ENCODE measurements at places on chromosomes 5 and 9.

DNA sequence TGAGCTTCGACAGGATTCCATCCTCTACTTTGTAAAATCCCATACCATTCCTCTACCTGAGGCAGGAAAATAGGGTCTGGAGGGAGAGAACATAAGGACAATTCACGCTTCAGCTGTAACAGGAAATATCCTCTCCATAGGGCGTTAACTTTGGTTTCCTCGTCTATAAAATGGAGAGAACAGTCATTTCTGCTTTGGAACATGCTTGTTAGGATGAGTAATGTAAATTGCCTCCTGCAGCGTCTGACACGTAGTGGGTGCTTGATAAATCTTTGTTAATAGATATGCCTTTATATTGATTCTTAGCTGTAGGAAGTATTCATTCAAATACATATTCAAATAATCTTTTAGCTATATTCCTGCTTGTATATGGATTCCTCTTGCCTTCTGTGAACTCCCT lies 711 bp upstream of the SUB1 start:
- DNase-seq = no peak

- DNase-seq = no peak
Measured at GRCh38 chr5:43401827-43402226, 10.4 kb downstream of the CCL28 start.

- DNase-seq = peak; percentile 79
Measured at GRCh38 chr9:7811677-7812076, 12.1 kb upstream of the DMAC1 start.

DNA sequence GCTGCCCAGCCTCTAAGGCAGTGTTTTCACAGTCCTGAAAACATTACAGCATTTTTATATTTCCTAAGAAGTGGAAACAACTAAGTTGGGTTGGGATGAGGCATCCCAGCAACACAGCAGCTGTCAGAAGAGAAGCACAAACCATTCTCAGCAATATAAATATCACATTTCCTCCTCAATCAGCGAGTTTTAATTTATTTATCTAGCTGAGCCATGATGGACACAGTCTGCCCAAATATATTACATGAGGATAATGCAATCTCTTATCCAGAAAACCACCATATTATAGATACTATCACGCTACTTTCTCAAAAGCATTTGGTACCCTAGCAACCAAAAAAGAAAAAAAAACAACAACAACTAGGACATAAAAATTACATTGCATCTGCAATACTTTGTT lies 158.5 kb downstream of the FSTL4 start:
- DNase-seq = no peak

DNA sequence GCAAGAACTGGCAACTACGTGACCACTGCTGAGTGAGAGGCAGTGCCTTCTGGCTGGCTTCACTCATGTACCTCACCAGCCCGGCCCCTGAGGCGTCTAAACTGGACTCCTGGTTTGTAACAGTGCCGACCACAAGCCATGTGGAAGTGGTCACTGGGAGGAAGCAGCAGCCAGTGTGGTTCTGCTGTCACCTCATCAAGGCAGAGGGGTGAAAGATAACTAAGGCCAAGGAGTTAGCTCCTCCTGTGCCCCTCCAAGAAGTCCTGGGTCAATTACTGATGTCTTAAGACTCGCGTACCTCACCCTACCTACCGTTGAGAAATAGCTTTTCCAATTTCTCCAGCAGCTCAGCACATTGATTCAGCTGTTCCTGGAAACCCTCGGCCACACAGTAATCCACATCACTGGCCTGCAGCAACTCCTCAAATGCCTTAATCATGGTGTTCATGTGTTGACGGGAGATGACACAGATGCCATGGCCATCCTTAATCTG lies 142.9 kb downstream of the CDK5RAP2 start:
- DNase-seq = no peak

- DNase-seq = no peak
Measured at GRCh38 chr9:9820436-9820835, 792.4 kb downstream of the PTPRD start.

DNA sequence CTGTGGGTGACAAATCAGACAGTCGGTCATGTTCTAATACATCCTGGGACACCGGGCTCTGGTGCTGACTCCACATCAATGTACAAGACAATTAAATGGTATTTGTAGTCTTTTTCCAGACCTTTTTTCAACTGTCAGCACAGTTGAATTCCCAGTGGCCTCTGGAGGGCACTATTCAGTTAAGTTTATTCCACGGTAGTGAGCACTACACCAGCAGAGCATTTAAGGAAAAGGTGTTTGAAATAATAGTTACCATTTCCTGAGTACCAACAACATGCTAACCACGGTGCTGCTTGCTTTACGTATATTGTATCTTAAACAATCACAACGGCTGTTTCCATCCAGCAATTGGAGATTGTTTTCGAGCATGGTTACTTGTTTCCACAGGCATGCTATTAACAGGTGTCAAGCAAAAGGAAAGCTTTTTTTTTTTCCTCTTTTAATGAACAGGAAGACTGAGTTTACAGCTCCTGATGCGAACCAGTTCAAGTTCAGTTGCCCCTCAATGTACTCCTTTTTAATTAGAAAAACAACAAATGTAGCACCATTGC lies 186.7 kb downstream of the PDZD2 start:
- DNase-seq = peak; percentile 15

- no peak for DNase-seq
Measured at GRCh38 chr9:129629251-129629820, 3.4 kb downstream of the NTMT1 start.

- no peak for DNase-seq
Measured at GRCh38 chr5:43014522-43014921, 25.6 kb downstream of the ANXA2R start.

GRCh38 chr5:98543490-98543889 lies 230.0 kb upstream of the RGMB start:
- DNase-seq = no peak

GRCh38 chr9:78572266-78572665 lies 275.3 kb downstream of the PSAT1 start:
- DNase-seq = no peak

- no peak for DNase-seq
Measured at GRCh38 chr9:4640027-4640426, 22.1 kb upstream of the PLPP6 start.

DNA sequence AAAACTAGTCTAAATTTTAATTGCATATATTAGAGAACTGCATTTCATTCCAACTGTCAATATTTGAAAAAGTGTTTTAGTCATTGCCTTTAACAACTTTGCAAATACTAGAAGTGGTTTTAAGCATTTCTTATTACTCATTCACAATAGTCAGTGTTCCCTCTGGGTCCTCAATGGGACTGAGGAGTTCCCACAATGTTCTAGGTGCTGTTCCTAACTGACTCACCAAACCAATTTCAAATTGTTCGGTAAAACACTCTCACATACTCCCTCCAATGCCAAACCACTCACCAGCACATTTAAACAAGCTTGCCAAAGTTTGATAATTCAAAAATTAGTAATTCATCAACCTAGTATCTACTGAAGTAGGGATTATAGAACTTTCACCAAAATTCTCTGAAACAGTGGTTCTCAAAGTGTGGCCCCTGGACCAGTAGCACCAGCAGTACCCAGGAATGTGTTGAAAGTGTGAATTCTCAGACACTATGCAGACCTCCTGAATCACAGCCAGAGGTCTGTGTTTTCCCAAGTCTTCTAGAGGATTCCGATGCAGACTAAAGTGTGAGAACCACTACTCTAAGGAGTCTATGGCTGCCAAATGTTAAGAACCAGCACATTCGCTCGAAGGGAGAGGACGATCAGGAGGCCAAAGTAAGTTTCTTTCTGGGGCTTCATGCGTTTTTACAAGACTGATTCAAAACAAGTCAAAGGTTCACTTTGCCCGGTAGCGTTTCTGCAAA lies 72.8 kb downstream of the APBA1 start:
- no peak for DNase-seq

DNA sequence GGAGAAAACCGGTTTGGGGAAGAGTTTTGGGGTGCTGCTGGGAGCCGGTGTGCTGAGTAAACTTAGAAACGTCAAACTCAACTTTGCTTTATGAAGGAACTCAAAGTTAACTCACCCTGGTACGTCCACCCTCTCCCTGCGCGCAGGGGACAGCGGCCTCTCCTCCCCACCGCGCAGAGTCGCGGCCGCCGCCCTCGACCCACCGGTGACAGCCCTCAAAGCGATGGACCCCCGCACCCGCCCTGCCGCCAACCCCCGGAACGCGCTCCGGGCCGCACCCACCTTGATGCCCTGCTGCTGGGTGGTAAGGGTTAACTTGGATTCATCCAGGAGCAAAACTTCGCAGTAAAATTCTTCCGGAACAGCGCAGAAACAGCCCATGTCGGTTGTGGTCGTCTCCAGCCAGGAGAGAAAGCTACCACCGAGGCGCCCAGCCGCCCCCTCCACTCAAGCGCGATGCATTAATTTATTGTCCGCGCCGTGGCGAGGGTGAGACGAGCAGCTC lies 366 bp downstream of the EPB41L4A start:
- DNase-seq = peak; percentile 37

DNA sequence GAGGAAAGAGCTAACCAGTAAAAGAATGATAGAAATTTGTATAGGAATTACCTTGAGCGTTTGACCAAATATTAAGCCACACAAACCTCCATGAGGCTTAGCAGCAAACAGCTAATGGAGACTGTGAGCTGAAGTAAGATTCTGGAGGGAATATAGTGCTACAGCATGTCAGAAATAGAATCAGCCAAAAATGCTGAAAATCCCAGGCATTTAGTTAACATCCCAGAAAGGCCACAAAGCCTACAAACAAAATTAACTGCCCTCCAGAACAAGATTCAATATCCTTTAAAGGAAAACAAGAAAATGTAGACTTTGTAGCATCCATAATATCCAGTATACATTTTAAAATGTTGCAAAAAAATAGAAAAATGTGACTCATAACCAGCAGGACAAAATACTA lies 257.8 kb upstream of the TUSC1 start:
- DNase-seq = no peak

DNA sequence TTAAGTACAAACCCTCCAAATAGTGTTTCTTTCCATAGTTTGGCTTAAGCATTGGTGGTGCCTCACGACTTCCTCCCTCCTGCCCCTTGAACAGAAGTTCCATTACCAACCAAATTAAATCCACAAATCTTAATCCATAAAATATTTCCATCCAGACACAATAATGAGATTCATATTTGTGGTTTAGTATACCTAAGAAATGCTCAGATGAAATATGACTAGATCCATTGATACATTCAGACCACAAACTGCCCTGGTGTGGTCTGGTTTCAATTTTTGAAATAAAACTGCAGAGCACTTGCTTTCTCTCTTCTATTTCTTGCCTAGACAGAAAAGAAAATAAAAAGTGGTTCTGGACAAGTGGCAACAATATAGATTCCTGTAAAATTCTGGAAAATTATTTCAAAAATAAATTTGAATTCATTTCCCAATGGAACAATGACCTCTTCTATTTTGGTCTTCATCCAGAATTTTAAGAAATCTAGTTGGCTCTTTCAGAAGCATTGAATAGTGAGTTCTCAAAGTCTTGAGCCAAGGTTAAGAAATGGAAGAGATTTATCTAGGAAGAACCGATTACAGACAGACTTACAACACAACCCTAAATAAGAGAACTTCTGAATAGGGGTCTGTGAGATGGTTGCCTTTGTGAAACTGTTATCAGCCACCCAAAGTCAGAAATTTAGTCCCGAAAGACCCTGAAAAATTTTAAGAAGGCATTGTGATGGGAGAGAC lies 14.0 kb downstream of the TNC start:
- no peak for DNase-seq

GRCh38 chr9:101442736-101443135 lies 7.2 kb upstream of the ALDOB start:
- DNase-seq = no peak

- DNase-seq = no peak
Measured at GRCh38 chr5:90297045-90297764, 112.4 kb downstream of the CETN3 start.

DNA sequence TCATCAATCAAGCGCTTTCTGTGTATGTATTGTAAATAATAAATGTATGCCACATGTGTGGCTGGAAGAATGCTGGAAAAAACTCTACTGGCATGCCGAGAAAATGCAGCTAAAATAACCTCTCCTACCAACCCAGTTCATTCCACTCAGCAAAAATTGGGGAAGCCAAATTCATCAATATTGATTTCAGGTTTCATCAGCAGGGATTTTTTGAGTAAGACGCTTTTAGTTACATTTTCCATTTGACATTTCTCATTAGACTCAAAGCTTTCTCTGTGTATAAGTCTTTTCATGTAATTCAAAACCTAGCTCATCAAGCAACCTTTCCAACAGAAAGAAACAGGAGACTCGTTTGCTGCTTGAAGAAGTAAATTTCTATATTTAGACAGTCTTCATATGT lies 338.1 kb downstream of the DMRT2 start:
- DNase-seq = no peak

DNA sequence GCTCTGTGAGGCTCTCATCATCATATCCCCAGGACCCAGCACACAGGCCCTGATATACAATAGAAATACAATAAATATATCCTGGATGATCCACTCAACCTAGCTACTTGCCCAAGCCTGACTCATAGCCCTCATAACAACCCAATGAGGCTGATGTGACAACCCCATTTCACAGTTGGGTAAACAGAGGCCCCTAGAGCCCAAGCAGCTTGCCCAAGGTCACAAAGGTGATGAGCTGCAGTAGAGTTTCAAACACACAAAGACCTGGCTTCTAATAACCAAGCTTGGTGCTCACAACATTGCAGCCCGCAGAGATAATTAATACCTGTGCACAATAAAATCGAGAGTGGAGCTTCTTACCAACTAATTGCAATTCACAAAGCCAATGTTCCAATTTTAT lies 3.2 kb upstream of the AKNA start:
- DNase-seq = no peak

GRCh38 chr5:1851290-1851934 lies 31.3 kb downstream of the IRX4 start:
- DNase-seq = peak; percentile 70

DNA sequence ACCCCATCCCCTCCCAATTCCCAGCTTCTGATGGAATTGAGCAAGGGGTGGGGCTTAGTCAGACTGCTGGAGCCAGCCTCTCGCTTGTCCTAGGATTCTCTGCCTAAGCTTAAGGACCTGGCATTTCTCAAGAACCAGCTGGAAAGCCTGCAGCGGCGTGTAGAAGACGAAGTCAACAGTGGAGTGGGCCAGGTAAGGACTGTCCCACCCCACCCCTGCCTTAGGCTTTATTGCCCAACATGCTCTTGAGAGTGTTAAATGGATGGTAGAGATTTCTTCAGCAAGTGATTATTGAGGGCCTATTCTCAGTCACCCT lies 1.1 kb downstream of the SLC35A4 start:
- DNase-seq = no peak

GRCh38 chr5:163459462-163459818 lies 462 bp downstream of the NUDCD2 start:
- DNase-seq = peak; percentile 33

DNA sequence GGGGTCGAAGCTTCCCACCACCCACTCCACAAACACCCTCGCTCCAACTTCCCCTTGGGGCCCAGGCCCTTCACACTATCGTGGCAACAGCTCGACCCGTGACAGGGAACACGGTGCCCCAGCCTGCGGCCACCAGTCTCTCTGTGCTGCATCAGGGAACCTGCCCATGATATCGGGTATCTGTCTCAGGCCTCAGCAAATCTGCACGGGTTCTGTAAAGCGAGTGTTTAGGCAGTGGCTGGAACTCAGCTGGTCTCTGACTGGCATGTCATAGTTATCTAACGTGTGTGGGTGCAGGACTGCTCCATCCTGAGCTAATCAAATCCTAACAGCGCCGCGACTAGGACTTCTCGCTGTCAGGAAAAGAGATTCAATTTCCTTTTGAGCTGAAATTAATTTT lies 42.9 kb downstream of the DBH start:
- no peak for DNase-seq
